Pons (tissue), 1 donor: ENCODE measurements at places on chromosomes 3 and 15.

DNA sequence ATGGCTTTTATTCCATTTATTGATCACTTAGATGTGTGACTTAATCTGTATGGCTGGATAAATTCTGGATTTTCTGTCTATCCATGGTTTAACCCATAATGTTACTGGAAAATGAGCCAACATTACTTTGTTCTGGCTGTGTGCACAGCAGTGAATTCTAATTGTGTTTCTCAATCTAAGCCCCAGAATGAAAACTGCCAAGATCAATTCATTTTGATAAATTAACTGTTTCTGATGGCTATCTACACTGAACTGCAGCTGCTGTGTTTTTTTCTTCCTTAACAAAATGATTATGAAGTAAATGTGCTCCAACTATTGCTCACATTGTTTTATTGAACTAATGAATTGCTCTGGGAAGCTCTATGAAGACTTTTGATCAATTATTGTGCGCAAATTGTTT lies 35.7 kb upstream of the CPB1 start:
- no peak for DNase-seq

GRCh38 chr15:74382004-74382816 lies 14.8 kb upstream of the CYP11A1 start:
- DNase-seq, result peak; percentile 88

DNA sequence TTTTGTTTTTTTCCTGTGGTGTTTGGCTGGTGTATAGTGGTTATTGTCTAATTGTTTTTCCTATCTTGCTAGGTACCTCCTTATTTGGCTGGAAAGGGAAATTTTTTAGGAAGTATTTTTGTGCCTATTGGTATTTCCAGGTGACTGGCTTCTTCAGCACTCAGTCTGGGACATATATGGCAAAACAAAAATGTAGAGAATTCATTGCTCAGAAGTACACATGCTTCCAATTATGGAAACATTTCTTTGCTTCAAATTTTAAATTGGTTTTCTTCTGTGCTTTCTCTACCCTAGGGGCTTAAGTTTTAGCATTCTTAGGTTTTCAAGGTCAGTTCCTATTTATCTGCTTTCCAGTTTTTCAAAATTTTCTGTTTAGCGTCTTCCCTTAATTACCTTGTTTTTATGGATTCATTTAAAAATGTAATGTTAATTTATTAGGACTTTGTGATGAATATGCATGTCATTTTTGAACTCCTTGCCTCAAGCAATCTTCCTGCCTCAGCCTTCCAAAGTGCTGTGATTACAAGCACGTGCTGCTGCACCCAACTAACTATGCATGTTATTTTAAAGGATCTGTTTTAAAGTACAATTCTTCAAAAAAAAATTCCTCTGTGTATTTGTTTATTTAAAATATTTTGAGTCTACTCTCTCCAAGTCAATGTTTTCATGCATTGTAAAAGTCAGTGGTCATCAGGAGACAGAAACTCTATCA lies 231.9 kb upstream of the DPPA4 start:
- DNase-seq, result no peak

DNA sequence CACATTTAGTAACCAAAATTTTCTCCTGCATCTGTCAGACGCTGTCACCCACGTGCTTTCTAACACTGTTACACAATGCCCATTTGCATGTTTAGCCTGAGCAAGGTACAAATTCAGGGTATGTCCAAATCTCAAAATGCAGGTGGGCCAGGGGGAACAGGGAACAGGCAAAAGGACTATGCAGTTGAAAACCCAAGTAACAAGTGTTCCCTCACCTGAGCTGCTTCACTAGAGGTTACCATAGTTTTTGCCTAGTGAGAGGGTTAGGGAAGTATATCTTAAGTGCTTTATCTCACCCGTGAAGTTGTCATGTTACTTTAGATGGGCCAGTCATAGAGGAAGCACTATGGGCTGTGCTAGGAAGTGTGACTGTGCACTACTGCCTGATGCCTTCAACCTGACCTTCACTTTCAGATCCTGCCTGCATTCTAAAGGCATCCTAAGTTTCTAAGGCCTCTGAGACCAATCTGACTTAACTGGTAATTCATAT lies 6.0 kb upstream of the TMEM87A start:
- DNase-seq, result no peak

DNA sequence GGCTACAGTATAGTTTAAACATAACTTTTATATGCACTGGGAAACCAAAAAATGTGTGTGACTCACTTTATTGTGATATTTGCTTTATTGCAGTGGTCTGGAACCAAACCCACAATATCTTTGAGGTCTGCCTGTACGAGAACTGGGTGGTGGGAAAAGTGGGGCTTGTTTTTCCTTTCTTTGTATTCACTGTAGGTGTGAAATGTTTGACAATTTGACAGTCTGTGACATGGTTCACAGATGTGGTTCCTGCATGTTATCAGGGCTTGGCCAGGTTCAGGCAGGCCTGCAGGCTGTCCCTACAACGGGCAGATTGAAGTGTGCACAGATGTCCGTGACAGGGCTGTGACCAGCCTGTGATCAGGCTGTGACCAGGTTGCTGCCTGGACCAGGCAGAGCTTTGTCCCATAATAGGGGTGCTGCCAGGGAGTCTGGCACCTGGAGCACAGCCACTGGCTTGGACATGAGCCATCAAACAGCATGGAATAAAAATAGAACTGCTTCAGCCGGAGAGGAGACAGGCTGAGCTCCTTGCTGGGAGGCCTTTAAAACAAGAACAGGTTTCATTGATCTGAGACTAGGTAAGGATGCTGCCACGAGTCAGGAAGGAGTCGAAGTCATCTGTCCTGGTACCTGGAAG lies 61.0 kb downstream of the KLF13 start:
- DNase-seq, result no peak

DNA sequence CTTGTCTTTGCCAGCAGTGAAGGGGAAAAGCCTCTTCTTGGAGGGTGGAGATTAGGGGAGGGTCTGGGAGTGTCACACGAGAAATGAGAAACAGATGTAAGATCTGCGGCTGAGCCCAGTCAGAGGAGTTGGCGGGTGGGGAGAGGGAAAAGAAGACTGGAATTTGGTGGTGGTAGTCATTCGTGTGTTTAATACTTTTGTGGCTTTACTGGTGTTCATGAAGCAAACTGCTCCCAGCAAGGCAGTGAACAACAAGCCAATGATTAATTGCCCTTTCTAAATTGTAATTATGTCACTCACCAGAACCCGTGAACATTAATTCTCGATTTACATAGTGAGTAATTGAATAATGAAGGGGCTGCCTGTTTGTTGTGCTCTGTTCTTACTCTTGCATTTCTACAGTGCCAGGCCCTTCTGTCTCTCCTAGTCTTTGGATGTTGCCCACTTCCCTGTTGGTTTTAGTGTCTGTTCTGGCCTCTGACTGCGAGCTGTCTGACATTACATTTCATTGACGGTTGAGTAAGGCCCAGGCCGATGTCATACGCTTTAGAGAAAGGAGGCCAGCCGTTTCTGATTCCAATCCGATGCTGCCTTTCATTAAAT lies 78.0 kb downstream of the CHCHD6 start:
- DNase-seq, result peak; percentile 26

DNA sequence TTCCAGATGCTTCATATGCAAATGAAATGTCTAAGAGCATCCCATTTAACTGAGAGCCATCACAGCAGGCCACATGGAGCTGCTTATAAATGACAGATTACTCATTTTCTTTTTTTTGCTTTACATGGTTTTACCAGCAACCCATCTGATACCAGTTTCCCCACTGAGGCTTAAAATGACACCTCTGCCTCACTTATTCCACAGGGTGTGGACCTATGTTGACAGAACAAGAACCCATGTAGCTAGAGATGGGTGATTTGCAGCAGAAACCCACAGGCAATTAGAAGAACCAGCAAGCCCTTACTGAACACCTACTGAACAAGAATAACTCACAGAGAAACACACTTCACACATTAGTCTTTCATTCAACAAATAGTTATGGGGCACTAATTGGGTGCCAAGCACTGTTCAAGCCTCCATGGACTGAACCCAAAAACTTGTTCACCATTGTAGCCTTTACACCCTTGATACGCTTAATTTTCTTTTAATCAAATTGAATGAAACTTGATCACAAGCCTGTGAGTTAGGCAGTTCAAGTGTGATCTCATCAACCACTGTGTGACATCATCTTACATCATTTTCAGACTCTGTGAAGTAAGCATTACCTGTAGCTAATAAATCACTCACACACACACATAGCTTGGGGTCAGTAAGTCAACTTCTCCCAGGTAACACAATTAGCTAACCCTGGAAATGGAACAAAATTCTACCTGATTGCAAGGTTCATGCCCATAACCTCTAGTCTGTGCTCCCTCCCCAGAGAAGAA lies 45.4 kb downstream of the MAGI1 start:
- DNase-seq, result no peak

DNA sequence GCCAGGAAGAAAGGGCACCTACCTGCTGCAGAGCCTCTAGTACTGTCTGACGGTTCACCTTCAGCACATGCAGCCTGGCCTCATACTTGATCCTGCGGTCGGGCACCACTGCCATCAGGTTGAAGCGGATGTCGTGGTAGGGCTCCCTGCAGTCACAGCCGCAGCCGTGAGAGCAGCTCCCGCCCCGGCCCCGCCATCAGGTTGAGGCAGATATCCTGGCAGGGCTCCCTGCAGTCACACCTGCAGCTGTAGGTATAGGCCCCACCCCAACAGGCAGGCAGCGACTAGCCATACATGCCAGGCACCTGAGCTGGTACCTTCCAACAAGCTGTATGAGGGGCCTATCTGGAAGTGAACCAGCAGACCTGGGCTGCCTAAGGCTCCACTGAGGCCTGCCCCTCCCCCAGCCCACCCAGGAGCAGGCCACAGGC lies 38.7 kb downstream of the SEMA3G start:
- DNase-seq, result no peak

DNA sequence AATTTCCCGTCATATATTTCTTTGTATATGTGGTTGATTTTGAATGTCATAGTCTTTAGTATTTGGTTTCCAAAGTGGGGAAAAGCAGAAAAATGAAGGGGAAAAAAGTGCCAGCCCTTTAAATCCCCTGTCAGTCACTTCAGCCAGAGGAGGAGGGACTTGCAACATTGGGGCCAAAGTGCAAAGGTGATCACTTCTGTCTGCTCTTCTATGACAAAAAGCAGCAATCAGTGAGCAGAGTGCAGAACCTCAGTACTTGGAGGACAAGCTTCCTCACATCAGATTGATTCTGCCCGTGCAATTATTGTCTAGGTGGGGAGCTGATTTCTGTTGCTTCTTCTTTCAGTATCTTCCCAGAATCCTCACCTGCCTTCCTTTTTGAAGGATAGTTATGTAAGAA lies 60.0 kb downstream of the STT3B start:
- DNase-seq, result no peak

- no peak for DNase-seq
These were observed 62.3 kb downstream of the XXYLT1 start for GRCh38 chr3:195208631-195209030.

- no peak for DNase-seq
These were observed 462.2 kb upstream of the RARB start for GRCh38 chr3:24965706-24966385.

DNA sequence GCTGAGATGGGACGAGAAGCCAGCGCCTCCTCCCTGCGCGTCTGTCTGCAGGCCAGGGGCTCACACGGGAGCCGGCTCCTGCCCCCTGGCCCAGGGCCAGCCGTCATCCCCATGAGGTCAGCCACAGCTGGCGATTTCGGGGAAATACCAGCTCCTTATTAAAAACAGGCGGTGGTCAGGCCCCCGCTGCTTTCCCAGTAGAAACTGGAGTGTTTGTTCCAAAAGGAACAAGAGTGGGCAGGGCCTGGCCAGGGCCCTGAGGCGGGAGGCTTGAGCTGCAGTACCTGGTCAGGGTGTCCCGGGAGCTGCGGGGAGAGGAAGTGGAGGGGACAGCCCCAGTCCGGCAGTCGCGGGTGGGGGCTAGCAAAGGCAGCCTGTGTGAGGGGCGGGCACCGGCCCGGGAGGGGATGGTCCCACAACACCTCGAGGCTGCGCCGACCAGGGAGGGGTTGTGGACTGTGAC lies 17.8 kb downstream of the MYL3 start:
- DNase-seq, result peak; percentile 20

DNA sequence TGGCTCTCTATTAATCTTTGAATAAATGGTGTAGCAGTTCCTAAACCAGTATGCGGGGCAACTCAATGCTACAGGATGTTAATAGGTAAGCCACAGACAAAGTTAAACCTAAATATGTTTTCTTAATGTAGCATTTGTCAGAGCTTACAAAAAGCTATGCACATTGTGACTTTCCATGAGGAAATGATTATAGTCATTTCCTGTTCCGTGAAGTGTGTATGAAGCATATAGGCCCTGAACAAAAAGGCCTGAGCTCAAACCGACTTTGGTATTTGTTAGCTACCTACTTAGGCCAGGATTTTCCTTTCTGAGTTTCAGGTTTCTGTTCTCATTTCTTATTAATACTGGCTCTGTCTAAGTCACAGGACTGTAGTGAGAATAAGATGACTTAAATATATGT lies 14.2 kb downstream of the ZNF80 start:
- DNase-seq, result no peak

DNA sequence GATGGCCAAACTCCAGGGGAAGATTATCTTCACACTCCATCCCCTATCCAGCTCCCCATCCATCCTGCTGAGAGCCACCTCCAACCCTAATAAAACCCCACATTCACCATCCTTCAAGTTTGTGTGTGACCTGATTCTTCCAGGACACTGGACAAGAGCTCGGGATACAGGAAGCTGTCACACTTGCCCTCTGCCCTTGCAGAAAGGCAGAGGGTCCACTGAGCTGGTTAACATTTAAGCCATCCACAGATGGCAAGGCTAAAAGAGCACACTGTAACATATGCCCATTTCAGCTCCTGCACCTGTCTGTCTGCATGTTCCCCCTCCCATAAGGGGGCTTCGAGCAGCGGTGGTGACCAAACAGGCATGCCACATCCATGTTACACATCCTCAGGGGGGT lies 29.8 kb downstream of the SETMAR start:
- no peak for DNase-seq

DNA sequence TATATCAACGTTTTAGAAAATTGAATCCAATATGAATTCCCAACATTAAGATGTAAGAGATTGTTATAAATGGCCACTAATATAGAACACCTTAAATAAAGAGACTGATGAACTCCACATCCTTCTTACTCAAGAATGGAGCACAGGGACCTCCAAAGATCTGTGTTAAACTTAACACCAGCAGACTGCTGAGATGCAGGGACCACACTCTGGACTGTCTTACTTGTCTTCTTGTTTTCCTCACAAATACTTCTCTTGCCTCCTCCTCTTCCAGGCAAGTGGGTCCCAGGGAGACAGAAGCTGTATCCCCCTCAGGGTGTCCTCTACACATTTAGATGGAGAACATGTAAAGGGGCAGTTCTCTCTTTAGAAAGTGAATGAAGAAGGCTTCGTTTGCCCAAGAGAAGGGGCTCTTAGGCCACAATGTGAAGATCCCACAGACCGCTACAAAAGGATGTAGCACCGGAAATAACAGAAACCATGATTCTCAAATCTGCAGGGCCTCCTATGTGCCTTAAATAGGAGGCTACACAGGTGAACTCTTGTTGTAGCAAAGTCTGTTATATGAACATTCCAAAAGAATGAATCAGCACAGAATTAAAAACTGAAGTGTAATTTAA lies 52.2 kb downstream of the SATB1 start:
- DNase-seq, result no peak

- DNase-seq, result no peak
These were observed 140.6 kb upstream of the TBC1D5 start for GRCh38 chr3:17882981-17883380.

- DNase-seq, result no peak
These were observed 10.1 kb downstream of the STRIT1 start for GRCh38 chr3:155283092-155284056.

- no peak for DNase-seq
These were observed 17.3 kb downstream of the DENND6A start for GRCh38 chr3:57675530-57675929.
